ENCODE measurements at places on chromosomes 4 and X. TPM values are rescaled to one million over a fixed set of nuclear protein-coding genes. Genes with fewer than 3 reads are reported as not detected.
A peak's percentile ranks its signal among the peaks of the same experiment; 100 is the strongest.

DNA sequence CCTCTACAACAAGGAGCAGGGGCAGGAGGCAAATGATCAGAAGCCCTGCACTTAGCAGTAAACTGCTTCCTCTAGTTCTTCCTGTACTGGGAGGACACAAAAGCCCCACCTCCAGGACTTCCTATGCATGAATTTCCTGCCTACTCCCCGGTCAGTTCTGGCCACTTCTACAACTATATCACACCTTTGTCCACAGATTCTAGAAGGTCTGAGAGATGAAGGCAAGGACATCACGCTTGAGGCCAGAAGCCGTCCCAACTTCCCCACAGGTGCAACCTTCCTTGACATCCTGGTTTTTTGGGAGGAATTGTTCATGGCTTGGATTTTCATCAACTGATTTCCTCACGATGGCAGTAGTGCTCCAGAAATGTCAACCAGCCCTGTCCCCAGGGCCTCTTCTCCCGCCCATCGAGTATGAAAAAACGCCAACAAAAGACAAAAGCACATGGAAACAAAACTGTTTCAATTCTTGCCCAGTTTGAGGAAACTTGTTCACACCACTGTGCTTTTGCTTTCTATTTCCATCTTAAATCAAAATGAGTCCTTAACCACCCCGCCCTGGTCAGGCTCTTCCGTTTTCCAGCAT is 206.5 kb upstream of the STK26 start:
- DNase-seq = peak; percentile 89

DNA sequence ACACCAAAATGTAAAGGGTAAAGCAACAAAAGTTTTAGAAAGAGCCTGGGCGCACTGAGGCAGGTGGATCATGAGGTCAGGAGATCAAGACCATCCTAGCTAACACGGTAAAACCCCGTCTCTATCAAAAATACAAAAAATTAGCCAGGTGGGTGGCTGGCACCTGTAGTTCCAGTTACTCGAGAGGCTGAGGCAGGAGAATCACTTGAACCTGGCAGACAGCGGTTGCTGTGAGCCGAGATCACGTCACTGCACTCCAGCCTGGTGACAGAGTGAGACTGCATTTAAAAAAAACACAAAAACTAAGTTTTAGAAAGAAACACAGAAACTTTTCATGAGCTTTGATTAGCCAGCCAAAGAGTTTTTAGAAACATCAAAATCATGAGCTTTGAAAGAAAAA is 76.5 kb downstream of the APBB2 start:
- no peak for DNase-seq

- no peak for DNase-seq
Measured at GRCh38 chr4:143355540-143356217, 19.0 kb downstream of the GAB1 start.

DNA sequence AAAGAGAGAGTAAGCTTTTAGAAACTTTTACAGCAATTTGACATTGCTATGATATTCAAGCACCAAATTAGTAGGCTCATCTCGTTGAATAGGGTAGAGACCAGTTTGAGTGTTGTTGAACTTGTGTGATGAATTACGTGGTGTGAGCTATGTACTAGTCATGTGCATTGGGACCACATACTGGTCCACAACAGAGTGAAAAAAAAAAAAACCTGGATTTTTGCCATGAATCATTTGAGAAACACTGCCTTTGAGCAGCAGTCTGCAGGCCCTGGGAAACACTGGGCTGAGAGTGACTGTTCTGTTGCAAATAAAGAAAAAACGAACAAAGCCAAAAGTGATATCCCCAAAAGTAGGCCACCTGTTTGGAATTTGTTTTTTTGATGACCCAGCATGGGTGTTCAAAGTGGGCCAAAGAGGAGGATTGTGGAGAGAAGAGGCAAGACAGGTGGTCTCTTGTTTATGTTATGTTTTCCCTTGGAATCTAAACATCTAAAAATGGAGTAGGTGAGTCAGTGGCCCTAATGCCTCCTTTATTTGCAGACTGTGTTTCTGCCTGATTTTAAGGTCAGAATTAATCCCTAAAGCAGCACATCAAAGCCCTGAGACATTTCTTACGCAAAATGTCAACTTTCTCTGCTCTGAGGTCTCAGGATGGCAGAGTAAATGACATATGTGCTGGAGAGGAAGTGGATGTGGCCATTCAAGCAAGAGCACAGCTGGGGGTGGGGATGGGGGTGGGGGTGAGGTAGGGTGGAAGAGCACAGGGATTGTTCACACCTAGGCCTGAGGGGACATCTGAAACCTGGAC is 33.5 kb downstream of the TAF7L start:
- no peak for DNase-seq

DNA sequence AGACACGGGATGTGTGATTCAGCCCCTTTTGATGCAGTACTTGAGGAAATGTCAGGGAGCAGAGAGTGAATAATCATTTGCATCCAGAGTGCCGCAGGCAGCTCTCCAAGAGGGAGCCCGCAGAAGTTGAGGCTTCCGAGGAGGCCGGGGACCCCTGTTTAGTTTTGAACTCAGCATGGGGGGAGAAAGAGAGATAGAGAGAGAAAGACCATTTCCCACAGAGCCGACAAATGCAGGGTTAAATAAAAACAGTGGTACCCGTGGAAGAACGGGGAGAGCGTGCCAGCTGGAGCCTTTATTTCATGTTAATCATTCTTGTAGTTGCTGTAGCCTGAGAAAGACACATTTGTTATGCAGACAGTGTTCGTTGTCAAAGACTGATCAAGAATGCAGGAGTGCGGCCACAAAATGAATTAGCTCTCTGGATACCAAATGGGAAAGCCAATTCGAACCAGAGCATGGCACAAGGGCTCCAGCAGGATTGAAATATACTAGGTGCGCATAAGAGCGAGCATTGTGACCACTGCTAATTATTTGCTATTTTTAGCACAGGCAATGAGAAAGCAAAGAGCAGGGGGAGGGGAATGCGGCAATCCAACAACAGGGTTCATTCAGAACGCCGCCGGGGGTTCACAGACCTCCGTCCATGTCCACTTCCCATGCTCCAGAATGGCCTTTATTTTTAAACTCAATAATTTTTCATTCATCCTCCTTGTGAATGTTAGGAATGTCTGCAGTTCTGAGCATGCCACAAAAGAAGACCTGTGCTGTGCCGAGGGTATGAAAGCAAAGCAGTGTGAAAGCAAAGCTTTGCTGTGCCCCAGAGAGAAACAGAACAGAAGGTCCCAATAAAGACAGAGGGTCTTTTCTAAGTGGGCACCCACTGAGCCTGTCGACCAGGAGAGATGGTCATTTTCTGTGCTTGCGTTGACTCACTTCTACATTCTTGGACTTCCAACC is 243.9 kb upstream of the VCX3A start:
- peak; percentile 7 for DNase-seq

GRCh38 chr4:144556636-144557035 is 89.3 kb upstream of the HHIP start:
- DNase-seq = no peak

DNA sequence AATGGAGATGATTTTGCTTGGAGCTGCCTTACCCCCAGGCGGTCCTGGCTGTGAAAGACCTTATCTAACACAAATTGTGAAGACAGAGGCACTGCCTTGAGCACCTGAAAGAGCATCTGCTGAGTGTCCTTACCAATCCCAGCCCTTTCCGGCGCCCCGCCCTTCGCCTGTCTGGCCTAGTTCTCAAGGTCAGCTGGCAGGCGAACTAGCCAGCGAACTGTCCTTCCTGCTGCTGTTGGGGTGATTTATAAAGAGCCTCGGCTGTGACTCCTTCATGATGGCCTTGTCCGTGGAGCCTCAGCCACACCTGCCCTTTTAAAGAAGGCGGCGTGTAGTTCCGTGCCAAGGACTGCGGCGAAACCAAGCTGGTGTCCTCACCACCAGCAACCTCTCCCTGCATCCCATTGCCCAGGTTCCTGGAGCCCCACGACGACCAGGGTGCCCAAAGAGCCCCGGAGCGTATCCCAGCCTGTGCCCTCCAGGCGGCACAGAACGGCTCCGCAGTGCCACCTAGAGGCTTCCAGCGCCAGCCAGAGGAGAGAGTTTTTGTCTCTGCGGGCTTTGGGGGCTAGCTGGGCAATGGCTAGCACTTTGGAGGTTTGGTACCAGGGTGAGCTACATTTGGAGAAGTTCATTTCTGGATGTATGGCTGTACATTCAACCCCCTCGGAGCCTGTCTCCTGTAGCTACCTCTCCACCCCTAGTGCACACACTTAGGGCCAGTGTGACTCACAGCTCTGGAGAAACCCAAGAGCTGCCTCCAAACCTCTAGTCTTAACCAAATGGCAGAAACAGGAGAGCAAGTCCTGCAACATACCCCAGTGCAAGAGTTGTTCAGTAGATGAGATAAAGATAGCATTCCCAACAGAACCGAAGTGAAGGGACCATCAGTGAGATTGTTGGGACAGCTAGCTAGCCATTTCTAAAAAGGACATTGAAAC is 36.8 kb upstream of the VMA21 start:
- DNase-seq = peak; percentile 77

- no peak for DNase-seq
Measured at GRCh38 chr4:172997856-172998255, 170.8 kb upstream of the GALNT7 start.

DNA sequence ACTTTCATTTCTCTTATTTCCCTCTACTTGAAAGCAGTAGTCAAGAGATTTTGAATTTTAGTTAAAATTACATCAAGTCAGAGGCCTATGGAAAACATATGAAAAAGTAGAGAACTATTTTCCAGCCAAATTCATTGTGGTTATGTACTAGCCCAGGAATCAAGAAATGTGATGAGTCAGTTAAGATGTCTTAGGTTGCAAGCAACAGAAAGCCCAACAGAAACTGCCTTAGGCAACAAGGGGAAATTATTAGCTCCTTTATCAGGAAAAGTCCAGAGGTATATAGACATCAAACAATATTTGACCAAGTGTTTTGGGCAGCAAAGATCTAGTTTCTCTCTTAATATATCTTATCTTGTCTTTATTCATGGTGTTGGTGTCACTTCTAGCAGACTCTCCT is 37.8 kb upstream of the FRMD7 start:
- no peak for DNase-seq

- DNase-seq = no peak
Measured at GRCh38 chr4:84568496-84568895, 14.4 kb upstream of the CDS1 start.

DNA sequence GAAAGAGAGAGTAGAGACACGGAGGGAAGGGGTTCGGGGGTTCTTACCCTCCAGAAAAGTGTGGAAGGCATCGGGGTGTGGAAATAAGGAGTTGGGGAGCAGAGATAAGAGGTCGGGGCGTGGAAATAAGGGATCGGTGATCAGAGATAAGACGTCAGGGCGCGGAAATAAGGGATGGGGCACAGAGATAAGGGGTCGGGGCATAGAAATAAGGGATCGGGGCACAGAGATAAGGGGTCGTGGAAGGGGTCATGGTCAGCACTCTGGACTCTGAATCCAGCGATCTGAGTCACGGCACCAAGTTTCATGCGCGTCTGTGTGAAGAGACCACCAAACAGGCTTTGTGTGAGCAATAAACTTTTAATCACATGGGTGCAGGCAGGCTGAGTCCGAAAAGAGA is 119.1 kb downstream of the PCDH10 start:
- no peak for DNase-seq

DNA sequence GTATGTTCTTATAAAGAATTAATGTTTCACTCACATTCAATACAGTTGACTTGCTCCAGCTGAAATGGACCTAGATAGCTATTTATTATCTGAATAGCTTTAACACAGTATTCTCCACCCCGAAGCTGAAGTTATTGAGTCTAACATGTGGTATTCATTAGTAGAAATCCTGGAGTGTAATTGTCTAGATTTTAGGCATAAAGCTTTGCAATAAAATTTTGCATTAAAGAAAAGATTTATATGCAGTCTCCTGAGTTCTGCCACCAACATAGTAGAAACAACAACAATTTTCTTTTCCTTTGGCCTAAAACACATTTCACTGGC is 90.2 kb upstream of the DCLK2 start:
- no peak for DNase-seq

DNA sequence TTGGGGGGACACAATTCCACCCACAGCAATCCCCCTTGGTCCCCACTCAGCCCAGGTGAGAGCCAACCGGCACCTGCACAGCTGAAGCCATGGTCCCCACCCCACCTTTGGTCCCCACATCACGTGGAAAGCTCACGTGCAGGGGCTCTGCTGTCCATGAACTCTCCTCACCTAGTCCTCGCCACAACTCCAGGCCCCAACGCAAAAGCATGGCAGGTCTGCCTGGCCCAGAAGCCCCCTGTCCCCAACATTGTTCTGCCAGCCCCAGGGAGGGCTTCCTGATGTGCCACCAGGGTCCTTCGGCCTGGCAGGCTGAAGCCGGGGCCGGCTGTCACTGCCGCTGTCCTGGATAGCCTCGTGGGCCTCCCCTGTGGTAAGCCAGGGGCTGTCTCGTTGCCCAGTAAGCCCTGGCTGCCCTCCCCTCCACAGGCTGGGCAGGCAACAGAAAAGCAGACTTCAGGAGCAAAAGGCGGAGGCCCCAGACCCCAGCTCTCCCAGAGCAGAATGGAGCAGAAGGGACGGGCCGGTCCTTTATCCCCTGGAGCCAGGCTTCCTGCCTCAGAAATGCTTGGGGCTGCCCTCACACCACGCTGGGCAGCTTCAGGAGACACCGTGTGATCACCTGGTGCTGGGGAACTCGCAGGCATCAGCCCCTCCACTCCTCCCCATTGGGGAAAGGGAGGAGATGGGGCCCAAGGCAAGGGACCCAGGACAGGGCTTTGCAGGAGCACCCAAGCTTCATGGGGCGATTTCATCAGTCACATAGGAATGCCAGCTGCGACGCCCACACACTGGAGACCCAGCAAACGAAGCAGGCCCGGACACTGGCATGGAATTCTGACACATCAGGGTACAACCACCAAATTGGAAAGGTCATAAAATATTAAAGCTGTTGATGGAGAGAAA is 103.7 kb downstream of the ADRA2C start:
- peak; percentile 9 for DNase-seq

GRCh38 chr4:181802207-181802606 is 441.0 kb upstream of the TENM3 start:
- DNase-seq = no peak

DNA sequence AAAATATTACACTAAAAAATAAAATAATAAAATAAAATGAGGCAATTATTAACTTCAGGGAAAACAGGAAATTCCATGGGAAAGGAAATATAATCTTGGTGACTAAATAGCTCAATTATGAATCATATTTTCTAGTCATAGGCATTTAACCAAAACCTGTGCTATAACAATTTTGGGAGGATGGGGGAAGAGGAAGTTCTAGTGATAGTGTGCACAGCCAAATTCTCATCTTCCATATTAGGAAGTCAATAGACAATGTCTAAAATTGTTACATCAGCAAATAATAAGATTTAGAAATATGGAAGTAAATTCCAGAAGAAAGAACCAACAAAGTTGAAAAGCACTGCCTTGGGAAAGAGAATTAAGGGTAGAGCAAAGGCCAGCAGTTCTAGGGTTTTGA is 2.8 kb downstream of the AWAT2 start:
- DNase-seq = no peak

- peak; percentile 49 for DNase-seq
Measured at GRCh38 chrX:153694687-153695270, 7.1 kb downstream of the SLC6A8 start.

GRCh38 chr4:55617587-55618197 is 18.4 kb downstream of the NMU start:
- DNase-seq = no peak

GRCh38 chr4:29540439-29541102 is 1179.6 kb upstream of the PCDH7 start:
- DNase-seq = no peak

The PAGE3 gene
- not detected for total RNA-seq

The HMX1 gene
- not detected for total RNA-seq

The LRIT3 gene
- 0.06 TPM for total RNA-seq

The ADH1C gene
- total RNA-seq = 21.1 TPM

The GAGE12F gene
- not detected for total RNA-seq
